ENCODE measurements at places on chromosomes 1 and 21.

GRCh38 chr1:55542901-55543504 lies 327.8 kb upstream of the USP24 start:
- DNase-seq = no peak

- no peak for DNase-seq
These were observed 297.7 kb downstream of the PTPRC start for GRCh38 chr1:198936371-198937083.

DNA sequence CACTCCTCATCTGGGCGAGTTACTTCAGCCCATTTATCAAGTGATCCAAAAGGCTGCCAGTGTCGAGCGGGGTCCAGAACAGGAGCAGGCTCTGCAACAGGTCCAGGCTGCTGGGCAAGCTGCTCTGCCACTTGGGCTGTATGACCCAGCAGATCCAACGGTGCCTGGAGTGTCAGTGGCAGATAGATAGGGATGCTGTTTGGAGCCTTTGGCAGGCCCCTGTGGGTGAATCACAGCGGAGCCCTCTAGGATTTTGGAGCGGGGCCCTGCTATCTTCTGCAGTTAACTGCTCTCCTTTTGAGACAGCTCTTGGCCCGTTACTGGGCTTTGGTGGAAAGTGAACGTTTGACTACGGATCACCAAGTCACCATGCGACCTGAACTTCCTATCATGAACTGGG lies 7.5 kb downstream of the MMEL1 start:
- DNase-seq = no peak

DNA sequence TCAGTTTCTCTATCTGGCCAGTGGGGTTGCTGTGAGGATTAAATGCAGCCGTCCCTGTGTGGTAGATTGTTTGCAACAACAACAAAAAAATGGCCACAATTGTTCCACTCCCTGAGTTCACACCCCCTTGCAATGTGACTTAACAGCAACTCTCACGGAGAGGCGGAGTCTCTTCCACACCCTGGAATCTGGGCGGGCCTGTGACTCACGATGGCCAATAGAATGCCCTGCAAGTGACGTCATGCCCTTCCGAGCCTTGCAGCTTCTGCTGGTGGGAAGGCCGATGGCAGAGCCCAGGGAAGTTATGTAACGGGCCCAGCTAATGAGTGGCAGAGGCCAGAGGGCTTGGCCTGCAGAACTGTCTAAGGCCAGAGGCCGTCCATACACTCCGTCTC lies 87.9 kb downstream of the RIPK4 start:
- DNase-seq = no peak

All from activated CD4-positive, alpha-beta T cell treated with anti-CD3 and anti-CD28 coated beads, Interleukin-2, amount 50 U/mL, for 4 hours (primary cell).